ENCODE measurements at places on chromosomes 3 and 15.

DNA sequence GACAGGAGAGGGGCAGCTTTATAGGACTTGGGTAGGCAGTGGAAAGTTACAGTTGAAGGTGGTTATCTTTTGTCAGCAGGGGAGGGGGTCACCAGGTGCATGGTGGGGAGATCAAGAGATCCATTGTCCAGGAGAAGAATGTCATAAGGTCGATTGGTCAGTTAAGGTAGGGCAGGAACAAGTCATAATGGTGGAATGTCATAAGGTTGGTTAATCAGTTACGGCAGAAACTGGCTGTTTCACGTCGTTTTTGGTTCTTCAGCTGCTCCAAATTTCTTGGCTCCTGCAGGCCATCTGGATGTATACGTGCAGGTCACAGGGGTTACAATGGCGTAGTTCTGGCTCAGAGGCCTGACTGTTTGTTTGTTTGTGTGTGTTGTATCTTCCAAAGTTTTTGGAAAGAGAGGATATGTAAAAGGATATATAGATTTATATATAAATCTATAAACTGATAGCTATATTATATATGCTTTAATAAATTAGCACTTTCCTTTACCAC lies 565.1 kb downstream of the ZNF385D start:
- DNase-seq = no peak

- DNase-seq = no peak
Observed at GRCh38 chr15:60576044-60576443, 97.1 kb upstream of the ICE2 start.

DNA sequence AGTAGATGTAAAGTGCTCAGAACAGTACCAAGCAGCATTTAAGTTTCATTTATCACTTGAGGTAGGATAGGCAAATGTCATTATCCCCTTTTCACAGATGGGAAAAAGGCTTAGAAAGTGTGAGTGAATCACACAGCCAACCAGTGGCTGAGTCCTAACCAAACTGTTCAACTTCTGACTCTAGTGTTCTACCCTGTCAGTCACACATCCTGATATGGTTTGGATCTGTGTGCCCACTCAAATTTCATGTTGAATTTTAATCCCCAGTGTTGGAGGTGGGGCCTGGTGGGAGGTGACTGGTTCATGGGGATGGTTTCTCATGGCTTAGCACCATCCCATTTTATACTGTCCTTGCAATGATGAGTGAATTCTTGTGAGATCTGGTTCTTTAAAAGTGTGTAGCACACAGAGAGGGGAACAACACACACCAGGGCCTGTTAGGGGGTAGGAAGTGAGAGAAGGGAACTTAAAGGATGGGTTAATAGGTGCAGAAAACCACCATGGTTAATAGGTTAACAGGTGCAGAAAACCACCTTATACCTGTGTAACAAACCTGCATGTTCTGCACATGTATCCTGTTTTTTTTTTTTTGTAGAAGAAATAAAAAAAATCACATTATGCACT lies 304.7 kb downstream of the SUCLG2 start:
- DNase-seq = no peak

DNA sequence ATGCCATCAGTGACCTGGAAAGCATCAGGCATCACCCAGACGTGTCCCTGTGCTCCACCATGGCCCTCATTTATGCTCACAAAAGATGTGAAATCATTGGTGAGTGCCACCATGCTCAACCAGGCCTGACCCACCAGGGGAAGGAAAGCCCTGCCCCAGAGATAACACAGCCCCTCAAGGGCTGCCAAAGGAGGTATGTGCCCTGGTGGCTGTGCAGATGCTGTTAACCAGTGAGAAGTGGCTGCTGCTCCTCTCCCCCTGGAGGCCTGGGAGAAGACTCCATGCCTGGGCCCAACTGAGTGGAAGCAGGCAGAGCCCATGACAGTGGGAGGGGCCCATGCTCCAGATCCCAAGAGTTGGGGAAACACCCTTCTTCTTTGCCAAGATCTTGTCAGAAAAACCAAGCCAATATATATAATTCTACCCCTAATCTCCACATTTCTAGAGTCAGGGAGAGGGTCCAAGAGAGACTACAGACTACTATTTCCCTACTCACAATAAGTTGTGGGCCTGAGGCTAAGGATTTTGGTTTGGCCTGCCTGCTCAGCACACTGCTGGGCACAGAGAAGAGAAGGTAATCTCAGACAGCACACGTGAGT lies 2.7 kb downstream of the TTC21A start:
- no peak for DNase-seq

GRCh38 chr3:45686850-45687249 lies 2.3 kb upstream of the SACM1L start:
- DNase-seq = no peak

GRCh38 chr15:62737551-62737950 lies 305.0 kb upstream of the TPM1 start:
- DNase-seq = no peak

GRCh38 chr3:18679238-18679637 lies 254.1 kb upstream of the SATB1 start:
- no peak for DNase-seq

DNA sequence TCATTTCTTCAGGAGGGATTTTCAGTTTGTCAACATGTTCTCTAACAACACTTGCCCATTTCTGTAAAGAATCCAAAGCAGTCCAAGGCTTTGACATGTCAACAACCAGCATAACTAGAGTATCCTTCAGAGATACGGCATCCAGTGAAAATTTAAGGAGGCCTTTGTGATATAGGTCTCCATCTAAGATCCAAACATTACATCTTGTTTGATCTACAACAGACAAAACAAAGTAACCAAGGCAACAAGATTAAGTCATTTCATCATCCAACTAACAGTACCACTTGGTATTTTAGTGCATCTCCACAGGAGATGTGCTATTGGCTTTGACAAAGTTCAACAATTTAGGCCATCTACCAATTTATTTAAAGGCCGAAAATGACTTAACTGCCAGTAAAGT lies 25.8 kb downstream of the DYNC1LI1 start:
- DNase-seq = no peak

- DNase-seq = no peak
Observed at GRCh38 chr3:152474585-152474984, 205.9 kb downstream of the MBNL1 start.

- DNase-seq = no peak
Observed at GRCh38 chr3:88203642-88204055, 53.9 kb downstream of the C3orf38 start.

DNA sequence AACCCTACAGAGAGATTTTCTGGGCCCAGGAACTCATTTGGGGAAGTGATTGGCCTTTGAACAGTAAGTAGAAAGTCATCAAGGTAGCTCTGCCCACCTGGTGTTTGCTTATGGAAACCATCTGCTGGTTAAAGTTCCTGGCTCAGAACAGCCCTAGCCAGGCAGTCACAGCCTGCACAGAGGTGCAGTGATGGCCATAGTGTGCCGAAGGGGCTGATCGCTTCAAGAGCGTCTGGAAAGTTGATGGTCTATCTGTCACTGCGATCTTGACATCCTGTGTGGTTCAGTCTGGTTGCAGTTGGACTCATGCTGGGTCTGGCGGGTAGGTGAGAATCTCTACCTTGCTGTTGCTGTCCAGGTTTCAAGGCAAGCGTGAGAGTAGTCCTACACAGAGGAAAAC lies 151.6 kb downstream of the SLCO3A1 start:
- no peak for DNase-seq

- DNase-seq = no peak
Observed at GRCh38 chr3:120473896-120474675, 23.3 kb upstream of the FSTL1 start.

DNA sequence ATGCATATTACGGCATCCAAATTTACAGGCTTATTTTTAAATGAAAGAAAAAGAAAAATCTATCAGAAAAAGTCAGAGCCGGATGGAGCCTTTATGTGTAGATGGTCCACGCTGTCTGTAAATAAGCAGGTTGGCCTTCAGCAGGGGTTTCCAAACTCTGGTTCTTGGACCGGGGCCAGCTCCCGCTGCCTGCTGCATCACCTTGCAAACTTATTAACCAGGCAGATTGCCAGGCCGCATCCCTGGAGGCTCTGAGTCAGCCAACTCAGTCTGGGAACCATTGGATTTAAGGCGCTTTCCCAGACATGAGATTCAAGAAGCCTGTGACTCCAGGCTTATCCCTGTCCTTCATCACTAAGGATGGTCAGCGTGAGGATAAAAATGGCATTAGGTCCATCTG lies 212.4 kb downstream of the OPA1 start:
- DNase-seq = no peak

DNA sequence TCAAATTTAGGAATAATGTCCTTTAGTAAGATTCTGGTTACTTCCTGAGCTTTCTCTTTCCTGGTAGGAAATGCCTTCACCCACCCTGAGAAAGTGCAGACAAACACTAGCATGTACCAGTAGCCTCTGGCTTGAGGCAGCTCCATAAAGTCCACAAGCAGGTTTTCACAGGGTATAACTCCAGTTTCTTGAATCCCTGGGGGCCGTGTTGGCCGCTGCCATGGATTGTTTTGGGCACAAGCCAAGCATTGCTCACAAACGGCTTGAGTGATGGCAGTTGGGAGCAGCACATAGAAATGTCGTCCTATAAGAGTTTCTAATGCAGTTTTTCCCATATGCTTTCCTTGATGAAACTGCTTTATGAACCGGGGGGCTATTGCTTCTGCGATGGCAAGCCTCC lies 164.1 kb downstream of the STXBP5L start:
- no peak for DNase-seq

DNA sequence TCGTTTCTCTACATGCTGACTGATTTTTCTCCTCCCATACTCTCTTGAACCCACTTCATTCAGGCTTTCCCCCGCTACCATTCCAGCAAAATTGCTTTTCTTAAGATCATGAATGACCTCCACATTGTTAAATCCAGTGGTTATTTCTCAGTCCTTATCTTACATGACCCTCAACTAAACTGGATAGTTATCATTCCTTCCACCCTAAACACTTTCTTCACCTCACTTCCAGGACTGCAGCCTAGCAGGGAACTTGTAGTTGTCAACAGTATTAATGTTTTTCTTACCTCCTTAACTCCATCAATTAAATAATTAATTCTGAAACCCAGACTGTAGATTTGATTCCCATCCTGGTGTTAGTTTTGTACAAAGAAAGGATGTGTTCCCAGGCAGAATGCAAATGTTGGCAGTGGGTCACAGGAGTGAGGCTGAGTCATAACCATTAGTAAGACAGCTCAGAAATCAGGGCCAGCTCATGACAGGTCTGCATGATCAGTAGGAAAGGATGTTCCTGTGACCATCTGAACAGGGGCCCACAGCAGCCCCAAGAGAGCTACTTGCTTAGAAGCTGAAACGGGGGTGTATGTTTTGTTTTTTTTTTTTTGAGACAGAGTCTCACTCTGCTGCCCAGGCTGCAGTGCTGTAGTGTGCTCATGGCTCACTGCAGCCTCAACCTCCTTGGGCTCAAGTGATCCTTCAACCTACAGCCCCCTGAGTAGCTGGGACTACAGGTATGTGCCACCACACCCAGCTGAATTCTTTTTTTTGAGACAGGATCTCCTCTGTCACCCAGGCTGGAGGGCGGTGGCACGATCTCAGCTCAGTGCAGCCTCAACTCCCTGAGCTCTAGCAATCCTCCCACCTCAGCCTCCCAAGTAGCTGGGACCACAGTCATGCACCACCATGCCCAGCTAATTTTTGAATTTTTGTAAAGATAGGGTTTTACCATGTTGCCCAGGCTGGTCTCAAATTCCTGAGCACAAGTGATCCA lies 9.1 kb downstream of the BCL2L10 start:
- no peak for DNase-seq

DNA sequence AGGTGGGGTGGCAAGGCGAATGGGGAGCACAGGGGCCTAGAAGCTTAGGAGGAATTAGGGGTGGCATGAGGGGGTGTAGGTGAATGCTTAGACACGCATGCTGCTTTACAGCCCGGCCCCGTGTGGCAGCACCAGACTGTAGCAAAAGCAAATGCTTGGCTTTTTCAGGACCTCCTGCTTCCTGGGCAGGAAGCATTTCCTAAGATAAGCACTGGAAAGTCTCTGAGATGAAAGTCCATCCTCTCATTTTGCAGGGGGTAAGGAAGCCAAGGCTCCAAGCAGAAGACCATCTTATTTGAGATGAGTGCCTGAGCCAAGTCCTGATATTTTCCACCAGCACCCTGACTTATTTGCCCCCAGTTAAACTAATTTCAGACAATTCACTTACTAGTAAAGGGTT lies 12.9 kb downstream of the SSUH2 start:
- DNase-seq = no peak

GRCh38 chr3:27467545-27467944 lies 16.6 kb downstream of the SLC4A7 start:
- no peak for DNase-seq

DNA sequence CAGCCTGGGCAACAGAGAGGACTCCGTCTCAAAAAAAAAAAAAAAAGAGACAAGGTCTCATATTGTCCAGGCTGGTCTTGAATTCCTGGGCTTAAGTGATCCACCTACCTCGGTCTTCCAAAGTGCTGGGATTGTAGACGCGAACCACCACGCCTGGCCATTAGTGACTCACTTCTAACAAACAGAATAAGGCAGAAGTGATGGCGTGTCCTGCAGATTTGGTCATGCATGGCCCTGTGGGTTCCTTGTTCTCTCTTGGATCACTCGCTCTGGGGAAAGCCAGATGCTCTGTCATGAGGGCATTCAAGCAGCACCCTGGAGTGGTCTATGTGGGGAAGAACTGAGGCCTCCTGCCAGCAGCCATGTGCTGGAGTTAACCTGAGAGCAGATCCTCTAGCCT lies 27.4 kb upstream of the TJP1 start:
- no peak for DNase-seq

DNA sequence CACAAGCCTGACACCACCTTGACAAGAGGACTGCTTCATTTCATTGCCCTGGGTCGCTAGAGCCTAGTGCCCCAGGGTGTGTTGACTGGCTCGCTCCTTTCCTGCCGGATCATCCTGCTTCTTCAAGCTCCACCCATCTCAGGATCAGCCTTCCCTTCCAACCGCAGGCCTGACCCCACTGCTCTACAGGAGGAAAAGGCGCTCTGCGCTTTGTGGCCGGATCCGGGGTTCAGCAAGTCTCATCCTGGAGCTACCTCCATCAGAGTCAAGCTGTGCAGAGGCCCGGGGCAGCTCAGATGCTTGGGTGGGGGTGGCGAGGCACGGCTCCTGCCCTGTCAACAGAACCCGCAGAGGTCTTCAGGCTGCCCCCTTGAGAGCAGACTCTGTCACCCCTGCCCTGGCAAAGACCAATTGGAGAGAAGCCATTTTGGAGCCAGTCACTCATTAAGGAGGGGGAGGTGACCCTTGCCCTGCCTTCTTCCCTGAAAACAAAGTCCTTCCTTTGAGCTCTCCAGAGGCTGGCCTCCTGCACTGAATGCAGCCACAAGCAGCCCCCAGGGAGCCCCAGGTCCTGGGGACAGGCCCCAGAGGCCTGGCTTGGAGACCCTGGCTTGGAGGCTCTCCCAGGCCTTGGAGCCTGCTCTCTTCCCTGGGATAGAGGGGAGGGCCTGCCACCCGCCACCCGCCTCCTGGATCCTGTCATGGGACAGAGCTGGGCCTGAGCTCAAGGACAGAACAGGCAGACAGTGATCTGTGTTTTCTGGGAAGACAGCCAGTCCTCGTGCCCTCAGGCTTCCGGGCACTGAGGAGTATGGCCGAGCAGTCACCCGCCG lies 80.3 kb downstream of the CPN2 start:
- no peak for DNase-seq

GRCh38 chr15:89103481-89104171 lies 15.4 kb downstream of the ABHD2 start:
- no peak for DNase-seq

GRCh38 chr3:775178-775880 lies 317.5 kb upstream of the CNTN6 start:
- no peak for DNase-seq
